ENCODE measurements at places on chromosomes 12 and 14.

- DNase-seq = no peak
Measured at GRCh38 chr14:69941768-69942742, 62.8 kb downstream of the SMOC1 start.

- no peak for DNase-seq
Measured at GRCh38 chr12:56086608-56087007, 6.6 kb downstream of the ERBB3 start.

DNA sequence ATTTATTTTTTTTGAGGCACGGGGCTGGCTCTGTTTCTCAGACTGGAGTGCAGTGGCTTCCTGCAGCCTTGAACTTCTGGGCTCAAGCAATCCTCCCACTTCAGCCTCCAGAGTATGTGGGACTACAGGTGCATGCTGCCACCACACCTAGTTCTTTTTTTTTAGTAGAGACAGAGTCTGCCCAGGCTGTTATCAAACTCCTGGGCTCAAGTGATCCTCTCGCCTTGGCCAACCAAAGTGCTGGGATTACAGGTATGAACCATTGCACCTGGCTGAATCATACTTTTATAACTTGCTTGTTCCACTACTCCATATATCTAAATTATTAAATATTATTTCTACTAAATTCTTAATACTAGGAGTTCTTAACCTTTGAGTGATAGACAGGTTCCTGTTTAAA lies 111.6 kb downstream of the BTG1 start:
- DNase-seq = no peak

DNA sequence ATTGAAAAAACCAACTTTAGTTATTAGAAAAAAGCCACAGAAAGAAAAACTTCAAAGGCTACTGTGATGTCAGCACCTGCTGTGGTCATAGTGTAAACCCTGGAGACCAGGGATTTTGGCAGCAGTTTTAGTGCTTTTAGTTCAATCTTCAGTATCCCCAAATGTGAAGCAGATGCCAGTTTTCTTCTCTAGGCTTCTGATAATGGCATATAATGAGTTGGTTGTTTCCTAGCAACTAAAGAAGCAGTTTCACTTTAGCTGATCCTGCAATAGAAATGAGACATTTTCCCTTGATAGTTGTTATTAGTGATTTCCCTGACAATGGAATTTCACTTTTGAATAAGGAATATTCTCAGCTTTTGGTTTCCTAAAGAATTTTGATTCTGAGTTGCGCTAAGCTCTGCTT lies 131.2 kb downstream of the NUBPL start:
- no peak for DNase-seq

DNA sequence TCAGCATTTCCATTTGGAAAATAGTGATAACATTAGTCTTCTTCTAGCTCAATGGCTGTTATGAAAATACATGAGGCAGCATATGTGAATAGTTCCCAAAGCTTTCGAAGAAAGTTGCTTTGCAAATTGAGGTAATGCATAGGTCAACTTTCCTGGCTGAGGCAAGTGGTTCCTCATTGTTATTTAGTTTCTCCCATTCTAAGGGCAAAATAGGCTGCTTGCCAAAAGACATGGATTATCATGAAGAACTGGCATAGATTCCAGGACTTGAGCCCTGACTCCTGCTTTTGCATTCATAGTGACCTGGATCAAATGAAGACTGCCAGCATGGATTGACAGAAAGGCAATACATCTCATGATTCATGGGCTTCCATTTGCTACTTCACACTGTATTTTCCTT lies 35.7 kb downstream of the LRFN5 start:
- no peak for DNase-seq
